ENCODE measurements at places on chromosomes 12 and 14. TPM values are rescaled to one million over a fixed set of nuclear protein-coding genes. Genes with fewer than 3 reads are reported as not detected.
A peak's percentile ranks its signal among the peaks of the same experiment; 100 is the strongest.

GRCh38 chr12:88544991-88545980, 35.0 kb downstream of the KITLG start:
- H3K36me3 ChIP-seq = no peaks in the 10 kb centered on the region
- no peaks in the 10 kb centered on the region for H3K4me1 ChIP-seq
- H3K27me3 ChIP-seq = no peaks in the 10 kb centered on the region
- H3K27ac ChIP-seq = no peak overlapping the region
- no peak overlapping the region for H3K4me3 ChIP-seq

- no peak overlapping the region for H3K27ac ChIP-seq
- no peak for DNase-seq
- no peaks in the 10 kb centered on the region for H3K27me3 ChIP-seq
- H3K36me3 ChIP-seq = peaks cover 30% of the 10 kb centered on the region
- H3K4me3 ChIP-seq = no peak overlapping the region
Measured at GRCh38 chr12:108832730-108833354, 24.5 kb downstream of the SSH1 start.

GRCh38 chr12:41277100-41277945, 89.2 kb downstream of the PDZRN4 start:
- peaks cover 6% of the 10 kb centered on the region for H3K27me3 ChIP-seq
- no peak overlapping the region for H3K27ac ChIP-seq
- no peak overlapping the region for H3K4me3 ChIP-seq
- DNase-seq = peak; percentile 39
- no peaks in the 10 kb centered on the region for H3K36me3 ChIP-seq

DNA sequence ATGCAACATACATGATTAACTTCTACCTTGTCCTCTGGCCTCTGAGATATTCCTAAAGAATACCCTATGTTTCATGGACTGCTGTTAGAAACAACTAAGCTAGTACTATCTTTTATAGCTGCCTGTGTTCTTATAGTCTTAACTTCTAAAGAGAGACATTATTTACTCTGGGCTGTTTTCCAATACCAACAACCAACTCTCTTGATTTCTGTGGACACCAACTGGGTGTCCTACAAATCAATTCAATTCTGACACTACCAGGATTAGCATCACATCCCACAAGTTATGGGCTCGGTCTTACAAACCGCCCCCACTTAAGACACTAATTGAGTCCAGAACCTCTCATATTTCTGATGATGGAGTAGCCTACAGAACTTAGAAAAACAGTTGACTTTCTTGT, 8.3 kb downstream of the XPOT start:
- H3K27ac ChIP-seq = no peak overlapping the region
- DNase-seq = no peak
- peaks cover 67% of the 10 kb centered on the region for H3K36me3 ChIP-seq
- H3K4me3 ChIP-seq = no peak overlapping the region
- H3K4me1 ChIP-seq = no peaks in the 10 kb centered on the region
- no peaks in the 10 kb centered on the region for H3K27me3 ChIP-seq

DNA sequence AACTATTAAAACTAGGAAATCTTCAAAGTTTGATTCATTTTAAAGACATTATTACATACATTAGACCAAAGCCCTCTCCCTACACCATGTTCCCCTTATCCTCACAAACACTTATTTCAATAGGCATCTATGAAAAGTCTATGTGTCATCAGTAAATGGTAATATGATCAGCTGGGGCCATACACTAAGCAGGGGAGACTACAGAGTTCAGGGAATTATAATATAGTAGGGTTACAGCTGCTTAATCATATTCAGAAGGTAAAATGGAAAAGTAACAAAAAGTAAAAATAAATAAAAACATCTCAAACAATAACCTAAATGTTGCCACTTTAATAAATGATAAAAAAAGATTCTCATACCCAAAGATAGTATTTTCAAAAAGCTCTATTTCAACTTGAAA, 29.1 kb downstream of the PAWR start:
- no peak overlapping the region for H3K4me3 ChIP-seq
- H3K27me3 ChIP-seq = no peaks in the 10 kb centered on the region
- H3K27ac ChIP-seq = no peak overlapping the region
- H3K36me3 ChIP-seq = no peaks in the 10 kb centered on the region
- H3K4me1 ChIP-seq = no peaks in the 10 kb centered on the region

- no peak overlapping the region for H3K4me3 ChIP-seq
- H3K36me3 ChIP-seq = no peaks in the 10 kb centered on the region
- no peaks in the 10 kb centered on the region for H3K4me1 ChIP-seq
- H3K27ac ChIP-seq = no peak overlapping the region
Measured at GRCh38 chr14:73438993-73439392, 19.4 kb downstream of the NUMB start.

DNA sequence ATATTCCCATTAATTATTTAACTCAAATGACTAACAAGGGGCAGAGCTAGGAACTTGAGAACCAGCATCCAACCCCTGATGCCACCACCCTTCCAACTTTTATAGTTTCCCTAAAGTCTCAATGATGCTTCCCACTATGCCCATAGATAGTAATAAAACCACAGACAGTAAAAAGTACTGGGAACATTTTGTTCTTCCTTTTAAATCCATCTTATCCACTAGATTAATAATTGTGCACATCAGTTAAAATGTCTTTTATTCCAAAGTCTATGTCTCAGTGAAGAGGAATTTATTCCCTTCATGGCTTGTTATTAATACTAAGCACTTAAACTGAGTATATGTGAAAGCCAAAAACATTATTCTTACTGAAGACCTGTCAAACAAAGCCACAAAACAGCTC, 45.8 kb downstream of the SINHCAF start:
- no peak for DNase-seq
- H3K27ac ChIP-seq = no peak overlapping the region
- no peaks in the 10 kb centered on the region for H3K4me1 ChIP-seq

DNA sequence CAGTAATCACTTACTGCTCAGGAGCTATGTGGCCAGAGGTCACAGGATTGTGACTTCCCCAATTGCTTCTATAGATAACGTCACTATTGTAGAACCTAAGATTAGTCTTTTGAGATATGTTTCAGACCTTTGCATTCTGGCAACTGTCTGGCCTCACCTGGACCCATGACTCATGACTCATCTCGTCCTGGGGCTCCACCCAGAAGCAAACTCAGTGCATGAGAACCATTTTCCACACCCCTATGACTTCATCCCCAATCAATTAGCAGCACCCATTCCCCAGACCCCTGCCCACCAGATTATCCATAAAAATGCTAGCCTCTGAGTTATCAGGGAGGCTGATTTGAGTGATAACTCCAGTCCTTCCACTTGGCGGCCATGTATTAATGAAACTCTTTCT, 186.9 kb downstream of the EMP1 start:
- DNase-seq = no peak
- H3K36me3 ChIP-seq = no peaks in the 10 kb centered on the region
- no peaks in the 10 kb centered on the region for H3K4me1 ChIP-seq
- no peak overlapping the region for H3K4me3 ChIP-seq
- peaks cover 5% of the 10 kb centered on the region for H3K27me3 ChIP-seq

DNA sequence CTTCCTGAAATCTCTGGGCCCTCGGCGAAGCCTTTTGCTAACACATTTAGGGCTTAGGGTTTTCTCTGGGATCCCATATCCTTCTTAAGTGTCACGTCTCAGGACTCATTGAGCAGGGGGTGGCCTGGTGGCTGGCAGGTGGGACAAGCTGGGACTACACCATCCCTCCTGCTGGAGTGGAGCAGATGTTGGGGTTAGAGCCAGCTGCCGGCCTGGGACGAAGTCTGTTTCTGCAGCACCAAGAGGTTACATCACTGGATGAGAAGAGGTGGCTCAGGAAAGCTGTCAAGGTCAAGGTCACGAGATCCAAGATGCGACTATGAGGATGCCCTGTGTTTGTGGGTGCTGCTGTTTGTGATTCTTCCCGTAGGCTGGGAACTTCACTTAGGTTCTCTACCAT, 16.3 kb downstream of the SMCO2 start:
- no peaks in the 10 kb centered on the region for H3K36me3 ChIP-seq
- no peak for DNase-seq
- no peaks in the 10 kb centered on the region for H3K27me3 ChIP-seq

GRCh38 chr14:48398675-48399282, 723.4 kb upstream of the MDGA2 start:
- no peaks in the 10 kb centered on the region for H3K36me3 ChIP-seq
- DNase-seq = no peak
- no peak overlapping the region for H3K27ac ChIP-seq
- no peaks in the 10 kb centered on the region for H3K27me3 ChIP-seq
- H3K4me3 ChIP-seq = no peak overlapping the region

GRCh38 chr12:30837595-30837994, 82.8 kb upstream of the CAPRIN2 start:
- DNase-seq = no peak
- H3K4me3 ChIP-seq = no peak overlapping the region
- no peak overlapping the region for H3K27ac ChIP-seq
- H3K27me3 ChIP-seq = peaks cover 9% of the 10 kb centered on the region
- H3K36me3 ChIP-seq = no peaks in the 10 kb centered on the region
- no peaks in the 10 kb centered on the region for H3K4me1 ChIP-seq

- DNase-seq = no peak
- peaks cover 9% of the 10 kb centered on the region for H3K27me3 ChIP-seq
- H3K27ac ChIP-seq = no peak overlapping the region
- no peaks in the 10 kb centered on the region for H3K4me1 ChIP-seq
Measured at GRCh38 chr14:90523961-90524875, 127.4 kb downstream of the CALM1 start.

GRCh38 chr12:130549361-130549760, 166.7 kb downstream of the RIMBP2 start:
- no peak overlapping the region for H3K4me3 ChIP-seq
- H3K36me3 ChIP-seq = no peaks in the 10 kb centered on the region
- H3K4me1 ChIP-seq = no peaks in the 10 kb centered on the region

GRCh38 chr12:74394647-74395046, 143.0 kb upstream of the ATXN7L3B start:
- H3K4me3 ChIP-seq = no peak overlapping the region
- no peaks in the 10 kb centered on the region for H3K27me3 ChIP-seq
- no peak for DNase-seq
- H3K4me1 ChIP-seq = no peaks in the 10 kb centered on the region

DNA sequence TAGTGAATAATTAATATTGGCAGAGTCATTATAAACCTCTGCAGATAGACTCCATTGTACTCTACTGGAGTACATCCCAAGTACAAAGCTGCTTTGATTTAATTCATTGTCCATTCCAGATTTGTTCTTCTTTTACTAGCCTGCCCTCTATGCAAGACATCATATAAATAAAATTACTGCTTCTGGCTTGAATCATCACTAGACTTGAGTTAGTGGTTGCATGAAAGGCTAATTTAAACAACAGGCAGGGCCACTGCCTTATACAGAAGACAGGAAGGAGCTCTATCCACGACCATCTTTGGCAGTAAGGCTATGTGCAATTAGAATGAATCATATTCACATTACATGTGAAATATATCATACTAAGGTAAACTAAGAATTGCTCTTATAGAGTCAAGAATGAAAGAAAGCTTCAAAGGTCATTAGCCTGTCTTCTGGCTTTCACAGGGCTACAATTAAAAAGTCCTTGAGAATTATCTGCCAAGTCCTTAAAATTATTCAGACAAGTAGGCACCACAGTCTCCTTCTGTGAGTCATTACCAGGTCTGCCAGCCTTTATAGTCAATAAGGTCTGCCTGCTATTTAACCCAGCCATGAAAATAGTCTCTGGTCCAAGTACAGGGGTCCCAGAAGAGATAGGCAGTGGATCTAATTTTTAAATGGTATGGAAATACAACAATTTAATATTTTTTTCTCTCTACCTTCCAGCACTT, 631.8 kb downstream of the TMTC2 start:
- H3K4me1 ChIP-seq = no peaks in the 10 kb centered on the region
- no peak overlapping the region for H3K27ac ChIP-seq
- DNase-seq = no peak
- no peaks in the 10 kb centered on the region for H3K36me3 ChIP-seq
- H3K4me3 ChIP-seq = no peak overlapping the region

Gene FITM1
- total RNA-seq = 1.7 TPM

Gene SLCO1B3
- total RNA-seq = not detected

Gene PPFIA2
- total RNA-seq = not detected

Gene FGF6
- total RNA-seq = not detected

Gene MANSC4
- total RNA-seq = not detected

Gene TMEM120B
- total RNA-seq = 7.7 TPM

Gene USP44
- 1.3 TPM for total RNA-seq

Gene SMCO2
- not detected for total RNA-seq

Gene TAS2R20
- total RNA-seq = 1.0 TPM

Gene EML1
- 0.59 TPM for total RNA-seq

Gene RHEBL1
- total RNA-seq = 6.0 TPM

Gene BBS10
- 1.4 TPM for total RNA-seq

Gene MLEC
- 20.7 TPM for total RNA-seq

Measured in CD4-positive, alpha-beta T cell (primary cell).